Right ventricle myocardium superior (tissue), 1 donor: ENCODE measurements at places on chromosomes 16 and 17. TPM values are rescaled to one million over a fixed set of nuclear protein-coding genes. Genes with fewer than 3 reads are reported as not detected.

PHOSPHO1 gene
- 0.22 TPM for total RNA-seq

SCNN1B gene
- not detected for total RNA-seq

RHBDL3 gene
- total RNA-seq: 1.7 TPM

C1QTNF8 gene
- 0.13 TPM for total RNA-seq

CCL18 gene
- 2.7 TPM for total RNA-seq

HEATR9 gene
- total RNA-seq: not detected

KIF2B gene
- total RNA-seq: not detected

AATK gene
- total RNA-seq: 5.3 TPM

TBC1D28 gene
- total RNA-seq: not detected

PLEKHH3 gene
- total RNA-seq: 27.5 TPM

HOXB13 gene
- not detected for total RNA-seq

TNFRSF17 gene
- total RNA-seq: not detected

KRT20 gene
- not detected for total RNA-seq

CLDN7 gene
- 0.94 TPM for total RNA-seq
